ENCODE measurements at places on chromosomes 3 and 15.

DNA sequence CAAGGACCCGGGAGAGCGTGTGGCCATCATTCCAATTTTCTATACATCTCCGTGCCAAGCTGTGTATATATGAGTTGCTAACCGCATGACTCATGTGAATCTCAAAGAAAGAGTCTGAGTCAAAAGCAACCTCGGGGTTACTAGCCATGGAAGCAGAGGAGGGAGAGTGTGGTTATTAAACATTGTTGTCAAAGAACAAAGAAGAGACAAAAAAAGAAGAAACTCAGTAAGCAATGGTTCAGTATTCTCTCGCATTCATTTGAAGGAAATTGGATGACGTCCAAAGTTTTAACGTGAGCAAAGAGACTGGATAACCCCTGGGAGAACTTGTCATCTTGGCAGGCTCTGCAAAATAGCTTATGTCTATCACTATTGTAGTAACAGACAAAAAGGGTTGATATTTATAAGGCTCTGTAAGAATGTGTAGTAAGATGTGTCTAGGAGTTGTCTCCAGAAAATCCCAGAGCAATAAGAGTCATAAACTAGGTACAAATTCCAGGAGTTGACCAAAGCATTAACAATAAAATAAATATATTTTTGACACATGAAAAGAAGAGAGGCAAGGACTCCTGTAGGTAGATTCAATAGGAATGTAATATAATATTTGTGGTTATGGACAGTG is 52.8 kb upstream of the GRM7 start:
- no peak for DNase-seq

- no peak for DNase-seq
Observed at GRCh38 chr3:62570888-62571287, 197.5 kb upstream of the FEZF2 start.

DNA sequence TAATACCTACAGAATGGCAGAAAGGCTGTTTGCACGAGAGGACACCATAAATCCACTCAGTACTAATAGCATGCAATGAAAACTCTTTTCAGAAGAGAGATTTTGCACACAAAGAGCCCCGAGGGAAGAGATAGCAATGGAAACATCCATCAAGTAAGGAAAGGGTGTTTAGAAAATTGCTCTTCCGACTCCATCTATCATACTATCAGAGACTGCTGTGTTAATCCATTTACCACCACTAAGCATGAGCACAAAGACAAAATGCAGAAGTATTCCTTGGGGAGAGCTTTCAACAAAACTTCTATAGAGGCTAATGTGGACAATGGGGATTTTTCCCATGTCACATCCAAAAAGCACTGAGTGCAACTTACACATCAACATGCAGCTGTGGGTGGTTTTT is 72.1 kb upstream of the PLAAT1 start:
- no peak for DNase-seq

GRCh38 chr15:57806003-57806402 is 99.5 kb downstream of the POLR2M start:
- no peak for DNase-seq
